ENCODE measurements at places on chromosomes 6 and 20.

DNA sequence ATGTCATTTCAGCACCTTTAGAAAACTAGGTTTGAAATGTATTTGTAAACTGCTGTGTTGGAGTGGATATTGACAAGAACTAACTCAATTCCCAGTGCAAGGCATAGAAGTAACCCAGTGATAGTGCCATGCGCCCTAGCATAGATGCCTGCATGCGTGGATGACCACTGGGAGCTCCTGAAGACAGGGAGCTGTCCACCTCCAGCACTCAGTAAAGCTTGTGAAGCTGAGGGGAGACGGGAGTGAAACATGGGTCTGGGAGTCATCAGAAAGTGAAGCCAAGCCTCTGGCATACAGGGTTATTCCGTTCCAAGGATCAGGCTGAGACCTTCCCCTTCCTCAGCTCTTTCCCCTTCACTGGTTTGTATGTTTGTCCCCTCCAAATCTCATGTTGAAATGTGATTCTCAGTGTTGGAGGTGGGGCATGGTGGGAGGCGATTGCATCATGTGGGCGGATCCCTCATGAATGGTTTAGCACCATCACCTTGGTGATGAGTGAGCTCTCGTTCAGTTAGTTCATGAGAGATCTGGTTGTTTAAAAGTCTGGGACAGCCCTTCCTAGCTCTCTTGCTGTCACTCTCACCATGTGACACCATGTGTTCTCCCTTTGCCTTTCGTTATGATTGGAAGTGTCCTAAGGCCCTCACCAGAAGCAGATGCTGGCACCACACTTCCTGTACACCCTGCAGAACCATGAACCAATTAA, 146.5 kb upstream of the FERMT1 start:
- DNase-seq = no peak

DNA sequence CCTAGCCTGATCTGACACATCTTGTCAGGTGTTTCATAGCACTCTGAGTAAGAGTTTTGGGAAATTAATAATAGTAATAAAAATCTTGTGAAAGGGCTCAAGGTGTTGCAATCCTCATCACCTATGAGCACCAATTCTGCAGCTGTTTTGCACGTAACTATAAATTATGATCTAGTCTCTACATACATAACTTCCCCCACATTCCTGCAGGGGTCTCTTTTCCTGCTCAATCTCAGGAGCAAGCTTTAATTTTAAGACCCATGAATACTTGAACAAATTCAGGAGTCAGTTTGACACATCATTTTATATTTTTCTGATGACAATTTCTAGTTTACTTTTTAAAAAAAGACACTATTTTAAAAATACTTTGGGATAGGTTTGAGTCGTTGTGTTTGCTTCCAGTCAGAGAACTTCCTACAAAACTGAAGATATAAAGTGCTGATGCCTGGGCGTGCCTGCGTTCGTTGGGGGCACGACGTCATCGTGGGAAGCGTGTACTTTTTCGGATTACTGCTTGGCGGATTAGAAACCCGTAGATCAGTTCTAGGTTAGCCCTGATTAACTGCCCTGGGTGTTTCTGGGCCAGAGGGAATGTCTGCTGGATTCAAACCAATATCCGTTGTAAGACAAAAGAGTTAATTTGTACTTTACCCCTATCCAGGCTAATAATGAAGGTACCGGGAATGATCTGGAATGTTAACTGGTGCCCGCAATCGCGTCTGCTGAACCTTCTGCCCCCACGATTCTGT, 1.0 kb upstream of the E2F3 start:
- peak; percentile 33 for DNase-seq

- DNase-seq = no peak
Measured at GRCh38 chr6:157721426-157721825, 101.6 kb upstream of the SNX9 start.

GRCh38 chr6:3297909-3298308, 39.2 kb downstream of the PSMG4 start:
- DNase-seq = no peak

DNA sequence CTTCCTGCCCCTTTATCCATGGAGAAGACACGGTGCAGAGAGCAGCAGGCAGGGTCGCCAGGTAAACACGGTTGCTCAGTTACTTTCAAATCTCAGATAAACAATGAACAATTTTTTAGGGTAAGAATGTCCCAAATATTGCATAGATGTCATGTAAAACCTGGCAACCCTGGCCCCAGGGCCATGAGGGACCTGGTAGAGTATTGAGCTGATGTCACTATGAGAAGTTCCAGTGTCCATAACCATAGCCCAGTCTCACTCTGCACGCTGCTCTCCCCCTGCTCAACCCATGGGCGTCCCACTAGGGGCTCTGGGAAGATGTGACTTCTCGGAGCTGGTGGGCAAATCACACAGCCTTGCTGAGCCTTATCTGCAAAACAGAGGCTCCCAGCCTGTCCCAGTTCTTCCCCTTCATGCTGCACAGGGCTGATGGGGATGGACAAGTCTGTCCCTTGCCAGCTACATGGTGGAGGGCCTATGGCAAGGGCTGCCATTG, 71.3 kb upstream of the TOP1 start:
- DNase-seq = no peak

DNA sequence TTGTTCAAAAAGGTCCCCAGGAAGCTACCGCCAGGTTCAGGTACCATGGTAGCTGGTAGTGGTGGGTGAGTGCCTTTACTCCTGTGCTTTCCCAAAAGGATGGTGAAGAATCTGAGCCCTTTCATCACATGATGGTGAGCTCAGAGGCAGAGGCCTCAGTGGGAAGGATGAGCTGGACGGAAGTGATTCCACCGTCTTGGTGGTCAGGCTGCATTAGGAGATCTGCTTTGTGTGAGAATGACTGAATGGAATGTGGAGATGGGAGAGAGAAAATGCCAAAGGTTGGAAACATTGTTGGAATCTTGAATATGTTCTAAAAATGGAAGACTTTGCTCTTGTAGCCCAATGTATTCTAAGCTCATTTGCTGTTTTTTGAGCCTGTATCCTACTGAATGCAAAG, 108.1 kb upstream of the SCP2D1 start:
- DNase-seq = peak; percentile 85

DNA sequence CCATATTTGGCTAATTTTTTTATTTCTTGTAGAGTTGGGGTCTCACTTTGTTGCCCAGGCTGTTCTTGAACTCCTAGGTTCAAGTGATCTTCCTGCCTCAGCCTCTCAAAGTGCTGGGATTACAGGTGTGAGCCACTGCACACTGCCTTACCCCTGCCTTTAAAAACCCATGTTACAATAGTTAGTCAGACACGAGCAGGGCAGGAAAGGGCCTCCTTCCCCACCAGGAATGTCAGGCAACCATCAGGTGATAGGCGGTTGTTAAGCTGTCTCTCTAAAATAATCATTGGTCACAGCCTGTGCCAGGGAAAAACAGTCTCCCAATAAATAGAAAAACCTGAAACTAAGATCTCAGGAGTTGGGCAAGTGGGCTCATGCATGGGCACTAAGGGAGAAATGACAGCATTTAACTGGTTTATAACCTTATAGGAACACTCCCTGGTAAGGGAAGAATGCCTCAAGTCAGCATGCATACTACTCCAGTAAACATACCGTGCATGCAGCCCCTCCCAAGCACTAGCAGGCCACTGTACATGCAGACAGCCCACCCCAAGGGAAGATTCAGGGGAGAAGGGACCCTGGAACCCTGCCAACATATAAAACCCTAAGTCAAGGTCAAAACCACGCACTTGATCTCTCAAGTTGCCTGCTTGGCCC, 8.4 kb downstream of the OR2H2 start:
- DNase-seq = no peak

DNA sequence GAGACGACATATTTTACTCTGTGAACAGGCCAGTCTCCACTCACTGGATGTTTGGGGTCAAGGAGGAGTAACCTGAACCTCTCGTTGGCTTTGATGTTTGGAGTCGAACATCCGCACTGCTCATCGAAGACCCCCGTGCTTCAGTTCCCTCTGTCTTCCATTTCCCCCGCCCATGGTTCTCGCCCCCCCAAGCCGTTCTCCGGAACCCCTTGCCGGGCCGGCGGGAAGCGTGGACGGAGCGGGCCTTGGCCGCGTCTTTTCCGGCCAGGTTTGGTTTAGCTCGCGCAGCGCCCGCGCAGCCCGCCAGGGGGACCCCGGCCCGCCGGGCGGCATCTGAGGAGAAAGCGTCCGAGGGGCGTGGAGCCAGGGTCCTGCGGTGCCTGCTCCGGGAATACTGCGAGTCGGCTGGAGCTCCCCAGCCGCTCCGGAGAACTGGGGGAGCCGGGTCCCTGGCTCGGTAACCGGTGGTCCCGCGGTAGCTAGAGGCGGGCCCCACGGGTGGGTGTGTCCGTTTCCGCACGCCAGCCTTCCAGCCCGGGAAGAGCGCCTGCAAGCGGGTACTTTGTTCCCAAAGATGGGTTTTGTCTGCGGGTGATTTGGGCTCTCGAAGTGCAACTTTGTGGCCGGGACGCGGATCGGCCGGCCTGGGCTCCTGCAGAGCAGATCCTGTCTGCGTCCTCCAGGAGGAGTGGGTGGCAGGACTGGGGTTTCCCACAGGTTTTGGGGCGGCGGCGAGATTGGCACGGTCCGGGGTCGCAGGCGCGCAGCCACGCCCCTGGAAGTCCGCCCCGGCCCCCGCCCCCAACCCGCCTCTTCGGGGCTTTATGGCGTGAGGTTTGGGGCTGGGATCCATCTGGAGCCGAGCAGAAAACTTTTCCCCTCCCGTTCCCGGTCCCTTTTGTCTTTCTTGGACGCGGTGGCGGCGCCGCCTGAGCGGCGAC, at the start of gene TMEM200A:
TSS of gene TMEM200A (plus strand) at position 852 of the 941 bp plus-strand sequence. CDS start 74,406 bp downstream, outside the sequence.
- peak; percentile 83 for DNase-seq

- DNase-seq = peak; percentile 51
Measured at GRCh38 chr6:122200440-122200839, 199.0 kb upstream of the HSF2 start.

DNA sequence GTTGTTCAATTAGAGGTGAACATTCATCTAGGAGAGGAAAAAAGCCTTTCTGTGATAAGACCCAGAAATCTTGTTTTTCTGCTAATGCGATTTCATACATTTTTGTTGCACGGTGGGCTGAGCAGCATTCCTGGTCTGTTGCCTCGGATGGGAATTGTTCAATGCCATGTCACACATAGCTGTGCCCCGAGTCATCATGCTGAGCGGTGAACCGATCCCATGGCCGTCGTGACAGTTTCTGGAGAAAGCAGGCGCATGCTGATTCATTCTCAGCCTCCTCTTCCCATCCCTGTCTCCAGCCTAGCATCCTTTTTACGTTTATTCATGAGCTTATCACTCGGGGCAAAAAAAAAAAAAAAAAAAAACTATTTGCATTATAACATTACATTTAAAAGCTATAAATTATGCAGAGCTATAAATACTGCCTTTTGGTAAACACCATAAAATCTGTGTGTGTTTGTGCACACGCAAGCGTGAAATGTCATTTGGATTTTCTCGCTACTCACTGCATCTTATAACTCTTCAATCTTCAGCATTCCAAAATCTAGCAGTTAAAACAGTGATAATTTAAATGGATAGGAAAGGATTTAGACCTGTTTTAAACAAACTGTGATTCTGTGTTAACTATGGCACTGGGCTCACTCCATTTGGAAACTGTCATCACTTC, 58.9 kb upstream of the IFNGR1 start:
- DNase-seq = peak; percentile 65

DNA sequence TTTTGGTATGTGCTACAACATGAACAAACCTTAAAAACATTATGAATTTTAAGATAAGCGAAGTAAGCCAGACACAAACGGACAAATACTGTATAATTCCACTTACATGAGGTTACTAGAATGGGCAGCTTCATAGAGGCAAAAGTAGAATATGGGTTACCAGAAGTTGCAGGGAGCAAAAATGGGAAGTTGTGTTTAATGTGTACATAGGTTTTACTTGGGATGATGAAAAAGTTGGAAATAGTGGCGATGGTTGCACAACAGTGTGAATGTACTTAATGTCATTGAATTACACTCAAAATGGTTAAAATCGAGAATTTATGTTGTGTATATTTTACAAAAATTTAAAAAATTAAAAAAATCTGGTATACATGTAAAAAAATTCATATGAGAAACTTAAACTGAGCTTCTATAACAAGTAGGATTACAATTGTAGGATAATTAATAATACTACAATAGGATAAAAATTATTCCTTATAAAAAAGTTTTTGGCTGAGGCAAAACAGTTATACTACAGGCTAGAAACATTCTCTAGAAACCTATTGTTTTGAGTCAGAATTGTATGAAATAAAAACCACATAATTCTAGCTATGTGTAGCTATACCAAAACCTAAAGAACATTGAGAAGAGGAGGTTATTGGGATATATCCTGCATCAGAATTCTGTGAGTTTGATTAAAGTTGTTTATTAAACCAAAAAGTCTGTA, 24.8 kb upstream of the DYNLRB1 start:
- DNase-seq = no peak

- no peak for DNase-seq
Measured at GRCh38 chr6:140977403-140977802, 1155.3 kb upstream of the GJE1 start.

DNA sequence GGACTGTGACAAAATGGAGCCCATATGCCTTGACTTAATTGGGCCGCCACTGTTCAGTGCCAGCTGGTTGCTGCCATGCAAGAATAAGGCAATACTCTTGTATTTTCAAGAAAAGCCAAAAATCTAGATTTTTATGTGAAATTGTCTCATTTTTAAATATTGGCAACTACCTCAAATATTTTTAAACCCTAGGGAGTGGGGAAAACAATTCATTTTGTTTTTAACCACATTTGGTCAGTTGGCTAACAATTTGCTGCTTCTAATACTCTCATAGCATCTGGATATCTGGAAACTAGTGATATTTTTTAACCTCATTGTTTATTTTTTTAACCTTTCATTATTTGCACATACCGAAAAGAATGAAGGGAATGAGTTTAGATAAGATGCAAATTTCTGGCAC, 91.0 kb downstream of the EYA2 start:
- no peak for DNase-seq

DNA sequence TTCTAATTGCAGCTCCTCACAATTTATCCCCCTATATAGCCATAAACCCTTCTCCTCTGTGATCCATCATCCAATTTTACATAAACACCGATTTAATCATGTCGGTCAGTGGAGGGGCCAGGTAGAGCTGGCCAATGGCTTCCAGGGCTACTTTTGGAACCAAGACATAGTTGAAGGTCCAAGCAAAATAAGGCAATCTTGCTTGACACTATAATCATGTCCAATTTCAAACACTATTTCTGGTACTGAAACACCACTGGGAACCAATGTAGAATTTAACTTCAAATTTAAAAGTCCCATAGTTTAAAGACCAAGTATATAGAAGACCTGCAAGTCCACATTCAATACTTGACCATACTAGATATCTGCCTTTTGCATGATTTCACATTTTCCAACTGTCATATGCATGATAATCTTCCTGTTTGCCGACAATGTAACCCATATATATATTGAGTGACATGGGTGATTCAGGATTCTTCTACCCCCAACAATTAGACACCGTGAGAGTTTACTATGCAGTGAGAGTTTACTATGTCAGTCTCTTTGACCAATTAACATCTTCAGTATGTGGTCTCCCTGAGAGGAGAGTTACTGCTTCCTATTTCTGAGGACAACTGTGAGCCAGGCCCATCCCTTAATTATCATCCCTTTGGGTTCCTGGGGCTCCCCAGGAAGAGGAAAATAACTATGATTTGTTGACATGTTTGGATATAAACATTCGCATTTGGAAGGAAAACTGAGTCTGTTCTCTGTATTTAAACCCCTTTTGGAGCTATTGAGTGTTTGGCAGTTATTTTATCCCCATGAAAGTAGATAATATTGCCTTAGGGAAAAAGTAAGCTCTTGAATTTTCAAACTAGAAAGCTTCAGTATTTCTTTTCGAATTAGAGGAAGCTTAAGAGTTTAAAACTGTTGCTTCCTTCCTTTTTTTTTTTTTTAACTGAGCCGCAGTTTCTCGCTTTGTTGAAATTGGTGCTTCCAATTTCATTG, 31.8 kb downstream of the SAMD3 start:
- no peak for DNase-seq

- DNase-seq = peak; percentile 70
Measured at GRCh38 chr6:140319209-140319608, 944.8 kb upstream of the CITED2 start.
